ENCODE measurements at places on chromosomes 2 and 18.
A peak's percentile ranks its signal among the peaks of the same experiment; 100 is the strongest.

DNA sequence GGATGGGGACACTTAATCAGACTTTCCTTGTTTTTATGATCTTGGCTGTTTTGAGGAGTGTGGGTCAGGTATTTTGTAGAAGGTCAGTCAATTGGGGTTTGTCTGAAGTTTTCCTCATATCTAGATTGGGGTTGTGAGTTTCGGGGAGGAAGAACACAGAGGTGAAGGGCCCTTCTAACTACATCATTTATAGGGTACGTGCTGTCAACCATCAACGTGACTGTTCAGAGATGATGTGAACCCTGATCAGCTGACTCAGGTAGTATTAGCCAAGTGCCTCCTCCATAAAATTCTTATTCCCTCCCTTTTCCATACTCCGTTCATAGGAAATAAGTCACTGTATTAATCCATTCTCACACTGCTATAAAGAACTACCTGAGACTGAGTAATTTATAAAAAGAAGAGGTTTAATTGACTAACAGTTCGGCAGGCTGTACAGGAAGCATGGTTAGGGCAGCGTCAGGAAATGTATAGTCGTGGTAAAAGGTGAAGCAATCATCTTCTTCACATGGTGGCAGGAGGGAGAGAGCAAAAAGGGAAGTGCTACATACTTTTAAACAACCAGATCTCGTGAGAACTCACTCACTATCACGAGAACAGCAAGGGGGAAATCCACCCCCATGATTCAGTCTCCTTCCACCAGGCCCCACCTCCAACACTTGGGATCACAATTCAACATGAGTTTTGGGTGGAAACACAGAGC lies 547.1 kb upstream of the LINC00305 start:
- no peak for DNase-seq

- peak; percentile 73 for DNase-seq
These were observed 11.9 kb upstream of the ACTR3 start for GRCh38 chr2:113877711-113878598.

DNA sequence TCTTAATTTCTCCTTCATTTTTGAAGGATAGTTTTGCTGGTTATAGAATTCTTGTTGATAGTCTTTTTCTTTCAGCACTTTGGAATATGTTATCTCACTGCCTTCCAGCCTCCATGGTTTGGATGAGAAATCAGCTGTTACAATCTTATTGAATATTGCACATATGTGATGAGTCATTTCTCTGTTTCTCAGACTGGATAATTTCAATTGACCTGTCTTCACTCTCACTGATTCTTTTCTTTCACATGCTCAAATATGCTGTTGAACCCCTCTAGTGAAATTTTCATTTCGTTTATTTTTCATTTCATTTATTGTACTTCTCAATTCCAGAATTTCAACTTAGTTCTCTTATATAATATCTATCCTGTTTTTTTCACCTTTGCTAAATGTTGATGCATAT lies 22.2 kb downstream of the PDK1 start:
- no peak for DNase-seq

DNA sequence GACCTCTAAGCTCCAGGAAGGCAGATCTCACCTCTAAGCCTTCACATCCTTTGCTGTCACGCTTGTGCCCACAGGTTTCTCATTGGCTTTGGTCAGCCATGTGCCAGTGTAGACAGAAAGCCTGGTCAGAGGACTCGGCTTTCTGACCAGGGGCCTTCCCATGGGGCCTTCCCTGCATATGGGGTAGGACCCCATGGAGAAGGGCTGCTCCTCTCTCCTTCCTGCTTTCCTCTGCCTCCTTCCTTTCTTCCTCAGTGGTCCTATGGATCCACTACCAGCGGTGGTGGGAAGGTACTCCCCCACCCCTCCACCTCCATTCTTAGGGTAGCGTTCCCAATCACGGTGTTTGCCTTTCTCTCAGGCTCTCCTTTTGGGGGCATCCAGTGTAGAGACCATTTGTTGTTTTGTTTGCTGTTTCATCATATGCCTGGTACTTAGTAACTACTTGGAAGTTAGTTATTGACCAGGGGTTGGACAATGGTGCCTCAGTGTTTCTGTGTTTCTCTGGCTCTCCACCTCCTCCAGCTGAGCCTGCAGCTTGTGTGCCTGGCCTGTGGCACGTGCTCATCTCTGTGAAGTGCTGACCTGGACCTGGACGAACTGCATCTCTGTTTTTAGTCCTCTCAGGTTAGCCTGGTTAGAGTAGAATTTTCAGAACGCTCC lies 71.6 kb downstream of the ZNF407 start:
- DNase-seq: no peak

Measured in CD14-positive monocyte (primary cell).